SJSA1 (cell line): ENCODE measurements at places on chromosomes 6 and 20. TPM values are rescaled to one million over a fixed set of nuclear protein-coding genes. Genes with fewer than 3 reads are reported as not detected.

Gene COL9A1
- total RNA-seq = not detected in 2 replicates

Gene DPPA5
- total RNA-seq = not detected in 2 replicates

DNA sequence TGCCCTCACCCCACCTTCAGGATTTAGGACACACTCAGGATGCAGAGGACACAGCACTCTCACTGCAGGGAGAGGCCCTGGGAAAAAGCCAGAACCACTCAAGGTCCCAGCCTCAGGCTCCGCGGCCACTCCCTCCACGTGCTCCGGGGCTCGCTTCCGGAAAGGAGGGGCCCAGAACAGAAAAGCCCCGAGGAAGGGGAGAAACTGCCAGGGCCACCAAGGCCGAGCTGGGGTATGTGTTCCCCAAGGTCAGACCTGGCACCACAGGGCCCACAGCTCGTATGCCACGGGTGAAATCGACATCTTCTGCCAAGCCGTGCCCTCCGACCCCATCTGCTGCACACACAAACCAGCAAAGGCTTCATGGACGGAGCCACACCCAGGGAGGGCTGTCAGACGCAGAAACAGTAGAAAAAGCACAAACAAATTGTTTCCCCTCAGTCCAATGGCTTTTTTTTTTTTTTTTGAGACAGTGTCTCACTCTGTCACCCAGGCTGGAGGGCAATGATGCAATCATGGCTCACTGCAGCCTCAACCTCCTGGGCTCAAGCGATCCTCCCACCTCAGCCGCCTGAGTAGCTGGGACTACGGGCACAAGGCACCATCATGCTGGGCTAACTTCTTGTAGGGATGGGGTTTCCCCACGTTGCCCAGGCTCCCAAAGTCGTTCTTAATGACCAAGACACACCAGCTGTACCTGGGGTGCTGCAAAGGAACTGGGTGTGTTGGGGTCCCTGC, 33.4 kb downstream of the SLC2A4RG start:
- no peaks in the 10 kb centered on the region for H3K36me3 ChIP-seq
- H3K27me3 ChIP-seq = no peaks in the 10 kb centered on the region
- H3K27ac ChIP-seq = no peak overlapping the region
- H3K4me1 ChIP-seq = peaks cover 6% of the 10 kb centered on the region
- no peak overlapping the region for H3K4me3 ChIP-seq

- no peaks in the 10 kb centered on the region for H3K36me3 ChIP-seq
- H3K4me1 ChIP-seq = no peaks in the 10 kb centered on the region
- no peak overlapping the region for H3K27ac ChIP-seq
- H3K4me3 ChIP-seq = no peak overlapping the region
- no peaks in the 10 kb centered on the region for H3K27me3 ChIP-seq
- no peak for DNase-seq
These were observed 109.6 kb downstream of the INSM1 start for GRCh38 chr20:20477444-20478041.

DNA sequence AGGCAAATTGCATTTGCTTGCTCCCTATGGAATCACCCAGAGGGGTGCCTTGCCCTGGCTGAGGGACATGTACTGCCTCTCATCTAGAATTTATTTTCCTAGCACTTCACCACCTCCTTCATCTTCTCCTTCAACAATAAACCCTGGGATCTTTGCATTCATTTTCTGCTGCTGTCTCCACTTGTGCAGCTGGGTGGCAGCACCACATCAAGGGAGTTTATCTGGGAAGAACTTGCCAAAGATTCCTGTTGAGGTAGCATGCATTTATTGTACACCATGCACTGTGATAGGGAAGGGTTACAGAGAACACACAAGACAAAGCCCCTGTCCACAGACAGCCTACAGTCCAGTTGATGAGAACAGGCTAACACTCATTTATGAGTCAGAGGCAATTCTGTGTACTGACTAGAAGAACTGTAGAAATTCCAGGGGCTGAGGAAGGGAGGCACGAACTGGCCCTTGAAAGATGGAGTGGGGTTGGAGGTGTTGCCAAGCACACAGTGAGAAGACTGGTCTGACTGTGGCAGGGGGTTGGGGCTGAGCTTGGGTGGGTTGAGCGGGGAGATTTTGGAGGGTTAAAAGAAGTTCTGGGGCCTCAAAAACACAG, 17.5 kb downstream of the C20orf173 start:
- peaks cover 8% of the 10 kb centered on the region for H3K4me1 ChIP-seq
- H3K4me3 ChIP-seq = no peak overlapping the region
- no peaks in the 10 kb centered on the region for H3K27me3 ChIP-seq
- DNase-seq = no peak
- peaks cover 29% of the 10 kb centered on the region for H3K36me3 ChIP-seq
- no peak overlapping the region for H3K27ac ChIP-seq

Gene PAX1
- total RNA-seq = not detected in 2 replicates

- H3K4me3 ChIP-seq = no peak overlapping the region
- no peaks in the 10 kb centered on the region for H3K36me3 ChIP-seq
- no peaks in the 10 kb centered on the region for H3K27me3 ChIP-seq
- H3K4me1 ChIP-seq = peaks cover 3% of the 10 kb centered on the region
These were observed 182.4 kb upstream of the QKI start for GRCh38 chr6:163232015-163232523.

DNA sequence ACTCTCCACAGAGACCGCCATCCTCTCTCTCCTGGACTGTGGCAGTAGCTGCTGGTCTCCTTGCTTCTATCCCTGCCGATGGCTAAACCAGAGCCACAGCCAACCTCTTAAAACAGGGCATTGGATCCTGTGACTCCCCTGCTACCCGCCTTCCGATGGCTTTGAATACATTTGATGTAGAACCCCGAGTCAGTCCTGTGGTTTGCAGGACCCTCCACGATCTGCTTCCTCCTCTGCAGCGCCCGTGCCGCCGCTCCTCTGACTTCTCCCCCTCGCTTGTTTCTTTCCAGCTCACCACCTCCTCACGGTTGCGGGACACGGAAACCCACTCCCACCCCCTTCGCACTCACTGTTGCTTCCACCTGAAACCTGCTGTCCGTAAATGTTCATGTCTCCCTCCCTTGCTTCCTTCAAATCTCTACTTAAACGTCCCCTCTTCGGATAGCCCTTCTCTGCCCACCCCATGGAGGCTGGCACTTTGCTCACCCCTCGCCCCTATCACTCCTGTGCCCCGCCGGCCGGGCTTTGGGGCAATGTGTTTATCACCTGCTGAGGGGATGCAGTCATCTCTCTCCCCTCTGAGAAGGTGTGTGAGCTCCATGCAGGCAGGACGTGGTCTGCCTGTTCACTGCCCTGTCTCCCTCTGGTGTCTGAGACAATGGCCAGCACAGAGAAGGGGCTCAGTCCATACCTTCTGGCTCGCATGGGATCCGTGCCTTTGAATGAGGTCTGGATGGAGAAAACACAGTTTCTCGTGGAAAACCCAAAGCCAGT, 67.8 kb downstream of the GFOD1 start:
- no peak for DNase-seq
- no peaks in the 10 kb centered on the region for H3K27me3 ChIP-seq
- peaks cover 10% of the 10 kb centered on the region for H3K4me1 ChIP-seq
- no peak overlapping the region for H3K27ac ChIP-seq

Gene ATP6V1G2
- 0.13 TPM in 1 of 2 replicates, not detected in the other for total RNA-seq

GRCh38 chr6:127464161-127464880, 5.1 kb upstream of the KIAA0408 start:
- peaks cover 24% of the 10 kb centered on the region for H3K4me1 ChIP-seq
- H3K27ac ChIP-seq = peak overlapping the region; percentile 14
- H3K4me3 ChIP-seq = no peak overlapping the region
- no peaks in the 10 kb centered on the region for H3K27me3 ChIP-seq

Gene MUCL3
- total RNA-seq = not detected in 2 replicates

Gene ENPP3
- total RNA-seq = 0.05 and 0.72 TPM in 2 replicates

GRCh38 chr6:130969166-130969565, 93.9 kb downstream of the EPB41L2 start:
- no peak for DNase-seq
- H3K4me3 ChIP-seq = no peak overlapping the region
- no peak overlapping the region for H3K27ac ChIP-seq
- H3K4me1 ChIP-seq = peaks cover 63% of the 10 kb centered on the region
- no peaks in the 10 kb centered on the region for H3K27me3 ChIP-seq
- no peaks in the 10 kb centered on the region for H3K36me3 ChIP-seq

Gene DEFB119
- total RNA-seq = not detected in 2 replicates

- H3K4me3 ChIP-seq = no peak overlapping the region
- no peaks in the 10 kb centered on the region for H3K27me3 ChIP-seq
These were observed 15.1 kb upstream of the EDN1 start for GRCh38 chr6:12275107-12275506.

DNA sequence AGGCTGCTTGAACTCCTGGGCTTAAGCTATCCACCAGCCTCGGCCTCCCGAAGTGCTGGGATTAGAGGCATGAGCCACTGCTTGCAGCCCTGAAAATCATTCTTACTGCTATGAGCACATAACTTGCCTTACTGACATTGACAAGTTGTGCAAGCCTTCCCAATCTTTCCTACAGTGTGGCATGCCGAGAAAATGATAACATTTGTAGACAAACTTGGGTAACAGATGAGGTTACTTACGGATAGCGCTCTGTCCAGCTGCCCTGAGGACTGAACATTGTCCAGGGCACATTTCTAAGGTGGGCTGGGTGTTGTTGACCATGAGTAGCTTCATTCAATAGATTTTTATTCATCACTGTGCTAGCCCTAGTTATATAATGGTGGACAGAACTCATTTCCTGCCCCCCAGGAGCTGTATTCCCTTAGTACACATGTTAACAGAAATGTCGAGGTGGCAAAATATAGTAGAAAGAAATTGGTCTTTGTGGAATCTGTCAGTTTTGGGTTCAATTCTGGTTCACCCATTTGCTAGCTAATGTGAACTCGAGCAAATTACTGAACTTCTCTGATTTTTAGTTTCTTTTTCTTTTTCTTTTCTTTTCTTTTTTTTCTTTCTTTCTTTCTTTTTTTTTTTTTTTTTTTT, 118.4 kb upstream of the AKIRIN2 start:
- no peaks in the 10 kb centered on the region for H3K36me3 ChIP-seq
- H3K4me3 ChIP-seq = no peak overlapping the region
- no peak for DNase-seq
- no peaks in the 10 kb centered on the region for H3K27me3 ChIP-seq
- no peak overlapping the region for H3K27ac ChIP-seq
- peaks cover 9% of the 10 kb centered on the region; the same call in 1 of the 2 replicates for H3K4me1 ChIP-seq

DNA sequence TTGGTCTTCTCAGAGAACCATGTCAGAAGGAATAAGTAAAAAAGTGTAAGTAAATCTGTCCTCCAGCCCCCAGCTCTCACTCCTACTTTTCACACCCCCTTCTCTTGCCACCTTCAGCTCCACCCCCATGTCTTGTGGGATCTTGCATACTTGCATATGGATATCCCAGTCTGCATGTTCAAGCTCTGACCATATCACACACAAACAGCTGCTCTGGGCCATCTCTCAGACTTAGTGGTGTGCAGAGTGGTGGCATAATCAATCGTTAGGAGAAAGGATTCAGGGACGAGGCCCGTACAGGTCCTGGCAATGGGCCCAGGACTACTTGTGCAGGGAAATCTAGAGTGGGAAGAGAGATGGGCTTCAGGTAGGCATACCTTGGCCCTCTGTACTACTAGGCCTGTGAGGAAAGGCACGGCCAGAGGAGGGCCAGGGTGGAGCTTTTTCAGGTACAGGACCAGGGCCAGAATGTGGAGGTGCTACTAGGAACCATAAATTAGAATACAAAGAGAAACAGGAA, 112.0 kb upstream of the SGK1 start:
- no peak overlapping the region for H3K27ac ChIP-seq
- no peak for DNase-seq
- no peak overlapping the region for H3K4me3 ChIP-seq
- H3K36me3 ChIP-seq = no peaks in the 10 kb centered on the region
- H3K4me1 ChIP-seq = peaks cover 20% of the 10 kb centered on the region
- no peaks in the 10 kb centered on the region for H3K27me3 ChIP-seq

DNA sequence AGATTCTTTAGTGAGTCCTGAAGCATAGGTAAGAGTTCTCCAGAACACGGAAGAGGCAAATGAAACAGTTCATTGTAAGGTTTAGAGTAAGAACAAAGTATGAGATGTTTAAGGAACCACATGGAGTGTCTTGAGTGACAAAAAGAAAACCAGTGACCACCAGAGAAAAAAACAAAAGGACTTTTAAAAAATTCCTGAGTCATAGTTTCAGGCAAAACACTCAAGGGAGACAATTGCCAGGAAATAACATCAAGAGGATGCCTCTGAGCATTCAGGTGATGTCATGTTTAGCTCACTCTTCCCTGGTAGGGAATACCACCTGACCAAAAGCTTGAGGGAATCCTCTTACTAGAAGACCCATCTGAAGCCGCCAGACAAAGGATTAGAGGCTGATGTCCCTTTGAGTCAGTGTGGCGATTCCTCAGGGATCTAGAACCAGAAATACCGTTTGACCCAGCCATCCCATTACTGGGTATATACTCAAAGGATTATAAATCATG, 110.3 kb downstream of the COL19A1 start:
- no peak overlapping the region for H3K4me3 ChIP-seq
- no peak for DNase-seq
- H3K27ac ChIP-seq = no peak overlapping the region
- no peaks in the 10 kb centered on the region for H3K36me3 ChIP-seq

DNA sequence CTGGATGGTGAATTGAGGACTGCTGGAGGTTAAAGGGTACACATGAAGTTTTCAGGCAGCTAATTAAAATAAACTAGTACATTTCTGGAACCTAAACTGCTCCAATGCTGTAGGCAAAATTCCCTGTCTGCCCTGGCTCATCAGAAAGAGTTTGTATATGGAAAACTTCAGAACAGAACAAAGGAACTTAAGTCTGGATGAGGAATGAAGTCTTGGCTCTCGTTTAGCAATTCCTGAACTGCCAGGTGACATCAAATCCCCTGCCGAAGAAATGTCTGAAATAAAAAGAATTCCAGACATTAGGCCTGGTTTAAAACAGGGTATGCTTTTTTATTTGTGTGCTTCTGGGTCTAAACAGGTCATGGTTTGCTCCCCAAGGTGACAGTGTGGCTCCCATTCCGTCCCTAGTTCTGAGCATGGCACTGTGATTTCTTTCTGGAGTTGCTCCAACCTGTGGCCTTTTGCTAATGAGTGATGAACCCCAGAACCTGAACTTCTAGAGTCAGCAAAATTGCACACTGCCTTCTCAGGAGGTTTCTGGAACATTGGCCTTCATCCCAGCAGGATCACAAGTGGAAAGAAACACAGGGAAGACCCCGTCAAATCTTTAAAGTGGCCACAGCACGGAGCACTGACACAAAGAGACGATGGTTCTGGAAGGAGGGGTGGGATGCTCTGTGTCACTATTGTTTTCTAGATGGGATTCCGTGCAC, 129.4 kb upstream of the NAA20 start:
- H3K27ac ChIP-seq = 0 out of 2 replicates have a peak overlapping the region, but pooled peaks have one; percentile 23
- H3K4me3 ChIP-seq = no peak overlapping the region
- H3K36me3 ChIP-seq = peaks cover 13% of the 10 kb centered on the region; the same call in 1 of the 2 replicates
- no peaks in the 10 kb centered on the region for H3K27me3 ChIP-seq
- peaks cover 59% of the 10 kb centered on the region for H3K4me1 ChIP-seq
- no peak for DNase-seq

Gene CPXM1
- 1.2 TPM in 1 of 2 replicates, not detected in the other for total RNA-seq

GRCh38 chr6:107435798-107436197, 23.6 kb downstream of the PDSS2 start:
- no peak overlapping the region for H3K4me3 ChIP-seq
- no peak overlapping the region for H3K27ac ChIP-seq
- DNase-seq = no peak
- no peaks in the 10 kb centered on the region for H3K27me3 ChIP-seq
- H3K4me1 ChIP-seq = no peaks in the 10 kb centered on the region
